ENCODE measurements at places on chromosomes 5 and 9.
A peak's percentile ranks its signal among the peaks of the same experiment; 100 is the strongest.

- DNase-seq, result no peak
Measured at GRCh38 chr9:132591244-132591643, 8.8 kb downstream of the BARHL1 start.

- no peak for DNase-seq
Measured at GRCh38 chr9:27561685-27562084, 11.6 kb downstream of the C9orf72 start.

- DNase-seq, result peak; percentile 21
Measured at GRCh38 chr5:150081541-150082283, 4.6 kb downstream of the CSF1R start.

GRCh38 chr9:27362447-27363210, 65.7 kb upstream of the EQTN start:
- DNase-seq, result no peak

DNA sequence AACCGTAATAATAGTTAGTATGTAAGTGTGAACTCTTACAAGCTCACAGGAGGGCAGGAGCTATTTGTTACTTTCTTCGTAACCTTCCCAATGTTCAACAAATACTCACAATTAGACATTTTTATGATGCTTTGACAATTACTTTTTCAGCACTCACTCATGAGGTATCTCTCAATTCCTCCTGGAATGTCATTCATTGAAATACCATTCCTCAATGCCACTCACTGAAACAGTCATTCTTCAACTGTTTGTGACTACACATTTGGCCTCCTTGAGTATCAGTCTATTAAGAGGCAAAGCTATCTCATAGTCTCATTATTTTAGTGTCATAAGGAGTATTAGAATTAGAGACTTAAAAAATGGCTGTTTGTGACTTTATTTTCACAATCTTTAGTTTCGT, 734.1 kb upstream of the DMAC1 start:
- DNase-seq, result no peak

- no peak for DNase-seq
Measured at GRCh38 chr5:172765766-172766286, 5.2 kb downstream of the DUSP1 start.

GRCh38 chr5:57229313-57229712, 55.5 kb downstream of the GPBP1 start:
- no peak for DNase-seq

GRCh38 chr5:40383749-40384651, 295.7 kb upstream of the PTGER4 start:
- no peak for DNase-seq

DNA sequence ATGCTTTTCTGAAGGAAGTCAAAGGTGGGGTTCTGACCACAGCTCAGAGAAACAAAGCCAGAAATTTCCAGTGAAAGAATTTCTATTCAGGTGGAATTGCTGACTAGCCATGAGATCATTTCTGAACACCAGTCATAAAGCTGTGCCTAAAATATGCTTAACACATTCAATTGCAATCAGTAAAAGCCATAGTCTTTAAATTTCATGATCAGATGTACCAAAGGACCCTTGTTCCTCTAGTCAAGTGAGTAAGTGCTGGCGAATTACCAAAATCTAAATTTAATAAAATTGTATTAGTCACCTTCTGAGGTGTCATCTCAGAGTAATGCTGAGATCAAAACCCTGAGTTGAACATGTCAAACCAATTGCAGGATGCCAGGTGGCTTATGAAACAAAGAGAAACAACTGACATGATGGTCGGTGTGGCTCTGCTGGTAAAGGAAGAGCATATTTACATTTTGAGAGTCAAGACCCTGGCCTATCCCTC, 334.2 kb upstream of the CCNH start:
- no peak for DNase-seq

- DNase-seq, result no peak
Measured at GRCh38 chr9:2126331-2126803, 111.2 kb downstream of the SMARCA2 start.

DNA sequence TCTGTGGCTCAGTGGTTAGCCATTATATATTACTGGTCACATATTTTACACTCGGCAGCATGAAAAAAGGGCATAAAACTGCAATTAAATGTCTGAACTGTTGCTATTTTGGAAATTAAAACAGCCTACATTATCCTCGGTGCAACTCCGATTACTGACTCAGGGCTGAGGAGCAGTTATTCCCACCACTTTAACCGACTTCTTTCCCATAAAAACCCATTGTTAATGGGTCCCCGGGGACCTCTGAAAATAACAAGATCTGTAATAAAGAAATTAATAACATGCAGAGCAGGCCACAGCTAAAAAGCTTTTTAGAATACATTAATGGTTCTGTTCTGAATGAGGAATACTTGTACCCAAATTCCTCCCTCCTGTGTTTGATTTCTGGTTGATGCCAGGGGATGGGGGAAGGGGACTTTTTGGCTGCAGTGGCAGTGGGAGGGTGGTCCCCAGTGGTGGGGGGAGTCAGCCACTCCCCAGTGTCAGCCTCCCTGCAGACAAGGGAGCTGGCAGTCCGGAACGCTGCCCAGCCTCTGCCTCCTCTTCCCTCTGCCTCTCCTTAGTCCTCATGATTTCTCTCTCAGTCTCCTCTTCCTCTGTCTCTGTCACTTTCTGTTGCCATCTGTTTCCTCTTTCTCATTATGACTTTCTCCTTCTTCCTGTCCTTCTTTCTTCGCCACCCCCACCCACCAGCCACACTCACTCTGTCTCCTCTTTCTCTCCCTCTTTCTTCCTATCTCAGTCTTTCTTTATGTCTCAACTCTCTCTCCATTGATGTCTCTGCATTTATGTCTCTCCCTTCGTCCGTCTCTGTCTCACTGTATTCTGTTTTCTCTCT, 59.0 kb upstream of the ZBTB43 start:
- no peak for DNase-seq

DNA sequence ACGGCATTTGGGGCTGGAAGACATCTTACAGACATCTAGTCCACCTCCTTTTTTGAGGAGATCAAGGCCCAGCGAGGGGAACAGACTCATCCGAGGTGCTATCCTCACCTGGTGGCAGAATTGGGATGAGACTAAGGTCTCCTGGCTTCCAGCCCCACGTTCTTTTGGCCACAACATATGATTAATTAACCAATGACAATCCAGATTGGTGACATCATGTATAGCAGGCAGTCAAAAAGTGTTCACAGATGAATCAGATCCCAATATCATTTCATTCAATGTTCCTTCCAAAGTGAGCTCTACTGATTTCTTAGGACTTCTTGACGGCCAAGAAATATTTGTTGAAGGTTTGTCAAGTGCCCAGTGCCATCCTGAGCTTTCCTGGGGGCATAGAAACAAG, 3.9 kb downstream of the CFAP77 start:
- no peak for DNase-seq

GRCh38 chr9:112063151-112063550, 111.9 kb downstream of the SUSD1 start:
- no peak for DNase-seq

DNA sequence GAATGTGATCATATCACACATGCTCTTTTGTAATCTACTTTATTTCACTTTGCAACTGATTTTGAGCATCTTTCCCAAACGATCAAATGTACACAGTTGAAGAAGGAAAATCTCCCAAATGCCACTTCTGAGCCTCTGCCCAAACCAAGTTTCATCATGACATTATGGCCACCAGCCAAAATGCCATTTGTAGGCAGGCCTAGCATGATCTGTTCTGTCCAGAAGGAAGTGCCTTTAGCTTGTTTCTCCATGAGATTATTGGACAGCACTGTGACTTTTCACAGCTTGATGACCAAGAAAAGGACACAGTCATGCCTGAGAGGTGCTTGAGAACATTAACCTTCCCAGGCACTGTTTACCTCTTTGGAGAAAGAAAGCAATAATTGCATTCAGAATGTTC, 73.2 kb upstream of the PIP5K1B start:
- no peak for DNase-seq

GRCh38 chr9:86821006-86821845, 126.1 kb downstream of the GAS1 start:
- DNase-seq, result no peak

DNA sequence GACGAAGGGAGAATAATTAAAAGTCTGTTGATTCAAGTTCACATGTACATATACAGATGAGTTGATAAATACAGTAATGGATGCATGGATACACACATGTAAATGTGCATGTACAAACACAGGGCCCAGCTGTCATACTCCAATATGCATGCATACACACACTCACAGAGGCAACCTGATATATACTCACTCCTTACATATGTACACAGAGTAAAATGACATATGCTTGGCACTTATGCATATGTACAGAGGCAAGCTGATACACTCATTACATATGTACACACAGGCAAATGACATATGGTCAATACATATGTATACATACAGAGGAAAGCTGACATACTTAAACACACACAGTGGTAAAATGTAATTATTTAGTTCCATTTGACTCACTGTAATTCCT, 7.2 kb upstream of the TMEFF1 start:
- no peak for DNase-seq

DNA sequence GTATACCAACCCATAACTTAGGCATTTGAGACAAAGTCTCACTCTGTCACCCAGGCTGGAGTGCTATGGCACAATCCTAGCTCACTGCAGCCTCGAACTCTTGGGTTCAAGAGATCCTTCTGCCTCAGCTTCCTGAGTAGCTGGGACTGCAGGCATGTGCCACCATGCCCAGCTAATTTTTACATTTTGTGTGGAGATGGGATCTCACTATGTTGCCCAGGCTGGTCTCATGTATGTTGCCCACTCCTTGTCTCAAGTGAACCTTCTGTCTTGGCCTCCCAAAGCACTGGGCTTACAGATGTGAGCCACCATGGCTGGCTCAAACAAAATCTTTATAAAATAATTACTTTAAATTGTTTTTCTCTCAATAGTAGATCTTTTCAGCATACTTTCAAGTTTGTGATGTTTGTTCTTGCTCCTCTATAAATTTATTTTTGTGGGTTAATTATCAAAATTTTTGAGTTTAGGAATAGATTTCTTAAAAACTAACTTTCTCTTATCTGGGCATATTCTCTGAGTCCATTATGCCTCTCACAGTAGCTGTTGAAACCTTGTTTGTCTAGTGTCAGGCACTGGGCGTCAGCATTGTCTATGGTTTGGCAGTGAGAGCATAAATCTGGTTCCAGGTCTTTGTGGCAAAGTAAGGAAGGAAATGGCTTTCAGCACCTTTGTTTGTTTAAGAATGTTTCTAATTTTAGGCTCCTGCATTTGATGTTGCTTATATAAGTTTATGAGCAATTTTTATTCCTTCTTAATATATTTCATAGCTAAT, 38.7 kb downstream of the NLN start:
- no peak for DNase-seq

- no peak for DNase-seq
Measured at GRCh38 chr9:92160786-92161185, 45.6 kb upstream of the SPTLC1 start.

GRCh38 chr9:92760070-92760469, 4.6 kb downstream of the BICD2 start:
- no peak for DNase-seq

- no peak for DNase-seq
Measured at GRCh38 chr5:164741376-164741775, 1236.0 kb downstream of the MAT2B start.
